ENCODE measurements at places on chromosomes 1 and 21.

DNA sequence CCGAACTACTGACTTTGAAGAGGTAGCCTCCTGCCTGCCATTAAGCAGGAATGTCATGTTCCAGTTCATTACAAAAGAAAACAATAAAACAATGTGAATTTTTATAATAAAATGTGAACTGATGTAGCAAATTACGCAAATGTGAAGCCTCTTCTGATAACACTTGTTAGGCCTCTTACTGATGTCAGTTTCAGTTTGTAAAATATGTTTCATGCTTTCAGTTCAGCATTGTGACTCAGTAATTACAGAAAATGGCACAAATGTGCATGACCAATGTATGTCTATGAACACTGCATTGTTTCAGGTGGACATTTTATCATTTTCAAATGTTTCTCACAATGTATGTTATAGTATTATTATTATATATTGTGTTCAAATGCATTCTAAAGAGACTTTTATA is 159.8 kb upstream of the SGIP1 start:
- no peak for DNase-seq

DNA sequence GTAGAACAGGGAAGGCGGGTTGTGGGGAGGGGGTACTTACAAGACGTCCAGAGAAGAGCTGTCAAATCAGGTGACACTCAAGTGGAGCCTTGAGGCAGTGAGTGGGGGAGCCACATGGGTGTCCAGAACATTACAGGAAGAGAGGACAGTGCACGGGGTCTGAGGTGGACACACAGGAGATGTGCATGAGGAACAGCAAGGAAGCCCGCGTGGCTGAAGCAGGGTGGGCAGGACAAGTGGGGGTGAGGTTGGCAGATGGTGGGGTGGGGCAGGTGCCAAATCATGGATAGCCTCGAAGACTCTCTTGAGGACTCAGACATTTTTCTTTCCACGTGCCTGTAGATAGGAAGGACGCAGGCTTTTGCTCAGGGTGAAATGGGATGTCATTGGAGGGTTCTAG is 921 bp downstream of the SMPDL3B start:
- no peak for DNase-seq

- no peak for DNase-seq
Observed at GRCh38 chr1:214363386-214363785, 82.4 kb downstream of the SMYD2 start.

- DNase-seq, result no peak
Observed at GRCh38 chr1:36329817-36330216, 6.4 kb upstream of the EVA1B start.

- no peak for DNase-seq
Observed at GRCh38 chr1:114224196-114224907, 70.7 kb upstream of the SYT6 start.

- DNase-seq, result no peak
Observed at GRCh38 chr1:110390692-110391245, at the start of gene SLC16A4. SLC16A4 (minus strand) TSS chr1:110391026; CDS start chr1:110389323, 1,703 bp downstream.

- no peak for DNase-seq
Observed at GRCh38 chr1:166969074-166969677, 6.2 kb downstream of the ILDR2 start.

DNA sequence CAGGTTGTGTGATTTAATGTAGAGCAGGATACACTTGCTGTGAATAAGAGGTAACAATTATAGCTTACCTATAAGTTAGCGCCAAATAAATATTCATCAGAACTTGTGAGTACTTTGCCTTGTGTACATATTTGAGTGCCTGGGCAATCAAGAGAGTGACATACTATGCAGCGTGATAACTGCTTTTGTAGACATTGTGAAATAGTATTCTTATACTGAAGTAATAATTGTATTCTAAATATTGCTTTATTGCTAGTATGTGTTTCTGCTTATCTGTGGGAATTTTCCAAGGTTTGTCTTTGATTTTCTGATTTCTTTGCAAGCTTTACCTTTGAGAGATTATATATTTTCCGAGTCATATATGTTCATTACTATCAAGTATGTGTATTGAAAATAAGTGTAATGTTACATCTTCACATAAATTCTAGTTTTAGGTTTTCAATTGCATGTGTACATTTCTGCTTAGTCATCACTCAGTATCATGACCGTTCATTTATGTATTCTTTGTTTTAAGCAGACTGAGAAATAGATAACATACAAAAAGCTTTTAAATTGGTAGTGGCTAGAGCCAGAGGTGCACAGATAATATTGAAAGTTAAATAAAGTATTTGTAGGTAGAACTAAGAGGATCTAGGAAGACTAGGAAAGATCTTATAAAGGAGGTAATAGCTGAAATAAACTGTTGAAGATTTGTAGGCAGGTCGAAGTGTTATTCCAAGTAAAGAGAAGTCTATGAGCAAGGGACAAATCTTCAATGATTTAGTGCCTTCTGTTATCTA is 19.5 kb downstream of the USP25 start:
- no peak for DNase-seq

GRCh38 chr1:161089938-161090337 is 580 bp upstream of the NECTIN4 start:
- no peak for DNase-seq

GRCh38 chr1:7755448-7755847 is 15.6 kb upstream of the VAMP3 start:
- DNase-seq, result no peak

- no peak for DNase-seq
Observed at GRCh38 chr1:14968251-14968851, 185.2 kb upstream of the TMEM51 start.

GRCh38 chr1:180600343-180600742 is 31.5 kb upstream of the XPR1 start:
- no peak for DNase-seq

GRCh38 chr1:199168888-199169585 is 530.2 kb downstream of the PTPRC start:
- DNase-seq, result no peak

DNA sequence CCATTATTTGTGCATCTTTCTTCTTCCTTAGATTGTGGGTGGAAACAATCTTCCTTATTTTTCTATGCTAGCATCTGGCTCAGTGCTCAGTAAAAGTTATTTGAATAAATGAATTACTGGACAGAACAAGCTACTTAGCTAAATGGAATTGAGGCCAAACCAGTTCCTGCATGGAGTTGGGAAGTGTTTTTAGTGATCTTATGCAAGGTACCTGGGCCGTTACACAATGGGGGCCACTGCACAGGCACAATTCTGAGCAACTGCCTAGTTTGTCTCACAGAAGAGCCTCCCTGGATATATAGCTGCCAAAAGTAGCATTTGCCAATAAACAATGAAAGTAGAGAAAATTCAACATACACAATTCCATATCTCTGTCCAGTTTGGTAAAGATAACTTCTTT is 27.0 kb upstream of the SERBP1 start:
- DNase-seq, result no peak

- DNase-seq, result no peak
Observed at GRCh38 chr1:86758570-86758969, 54.2 kb downstream of the SH3GLB1 start.

GRCh38 chr1:41740058-41740457 is 178.7 kb downstream of the HIVEP3 start:
- no peak for DNase-seq

- no peak for DNase-seq
Observed at GRCh38 chr1:34113887-34114286, 51.1 kb downstream of the CSMD2 start.

GRCh38 chr1:220281159-220281574 is 8.9 kb upstream of the RAB3GAP2 start:
- DNase-seq, result no peak

- no peak for DNase-seq
Observed at GRCh38 chr1:9143250-9143649, 14.3 kb upstream of the GPR157 start.

DNA sequence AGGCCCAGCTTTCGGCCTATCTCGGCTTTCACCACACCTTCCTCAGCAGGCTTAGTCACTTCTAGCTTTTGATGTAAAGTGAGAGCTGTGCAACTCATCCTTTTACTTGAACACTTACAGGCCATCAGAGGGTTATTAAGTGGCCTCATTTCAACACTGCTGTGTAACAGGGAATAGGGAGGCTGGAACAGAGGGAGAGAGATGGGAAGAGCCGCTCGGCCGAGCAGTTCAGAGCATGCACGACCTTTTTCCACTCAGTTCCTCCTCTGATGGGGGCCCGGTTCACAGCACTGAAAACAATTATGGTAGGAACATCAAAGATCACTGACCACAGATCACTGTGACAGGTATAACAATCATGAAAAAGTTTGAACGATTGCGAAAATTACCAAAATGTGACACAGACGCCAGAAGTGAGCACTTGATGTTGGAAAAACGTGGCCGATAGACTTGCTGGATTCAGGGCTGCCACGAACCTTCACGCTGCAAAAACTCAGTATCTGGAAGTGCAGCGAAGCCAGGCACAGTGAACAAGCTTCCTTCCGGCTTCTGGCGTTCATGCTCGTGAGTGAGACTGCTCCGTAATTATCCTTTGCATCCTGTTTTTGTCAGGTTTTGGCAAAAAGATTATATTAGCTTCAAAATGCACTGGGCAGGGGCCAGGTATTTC is 28.6 kb downstream of the AGPAT3 start:
- DNase-seq, result no peak

GRCh38 chr1:167708940-167709389 is 12.8 kb upstream of the MPZL1 start:
- no peak for DNase-seq

GRCh38 chr1:241600496-241600901 is 39.7 kb downstream of the CHML start:
- no peak for DNase-seq

DNA sequence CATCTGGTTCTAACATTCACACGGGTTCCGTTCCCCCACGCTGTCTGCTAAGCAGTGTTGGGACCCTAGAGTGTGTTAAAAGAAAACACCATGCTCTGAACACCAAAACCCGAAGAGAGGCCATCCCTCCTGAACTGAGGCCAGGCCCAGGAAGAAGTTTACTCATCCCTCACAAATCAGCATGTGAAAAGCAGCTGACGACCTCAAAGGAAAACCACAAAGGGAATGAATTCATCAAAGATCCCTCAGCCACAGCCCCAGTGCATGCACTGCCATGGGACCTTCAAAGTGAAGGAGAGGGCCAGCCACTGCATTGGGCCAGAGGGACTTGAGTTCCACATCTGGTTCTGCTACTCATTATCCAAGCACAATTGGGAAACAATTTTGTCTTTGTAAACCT is 7.0 kb upstream of the PSEN2 start:
- no peak for DNase-seq

GRCh38 chr1:1391225-1391624 is 7.9 kb downstream of the CCNL2 start:
- DNase-seq, result no peak

DNA sequence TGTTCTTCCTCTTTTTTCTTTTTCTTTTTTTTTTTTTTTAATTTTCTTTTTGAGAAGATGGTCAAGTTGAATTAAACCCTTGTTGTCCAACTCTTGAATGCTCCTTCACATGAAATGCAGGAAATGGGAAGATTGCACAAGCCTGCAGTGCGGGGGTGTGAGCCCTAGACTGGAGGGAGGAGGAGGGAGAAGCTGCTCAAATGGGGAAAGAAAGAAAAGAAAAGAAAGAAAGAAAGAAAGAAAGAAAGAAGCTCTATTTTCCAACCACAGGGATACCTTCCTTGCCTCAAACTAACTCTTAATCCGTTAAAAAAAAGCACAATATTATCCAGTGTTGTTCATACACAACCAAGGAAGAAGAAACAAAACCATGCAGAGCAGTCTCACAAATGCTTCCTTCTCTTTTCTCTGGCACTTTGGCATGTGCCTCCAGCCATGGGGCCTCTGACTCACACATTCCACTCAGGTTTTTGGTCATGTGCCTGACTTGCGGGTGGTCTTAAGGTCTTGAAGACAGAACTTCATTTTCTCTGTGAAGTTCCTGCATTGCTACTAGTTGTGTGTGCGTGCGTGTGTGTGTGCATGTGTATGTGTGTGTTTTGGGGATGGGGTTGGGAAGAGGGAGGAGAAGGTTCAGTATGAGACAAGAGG is 276.1 kb downstream of the RPS6KC1 start:
- no peak for DNase-seq

DNA sequence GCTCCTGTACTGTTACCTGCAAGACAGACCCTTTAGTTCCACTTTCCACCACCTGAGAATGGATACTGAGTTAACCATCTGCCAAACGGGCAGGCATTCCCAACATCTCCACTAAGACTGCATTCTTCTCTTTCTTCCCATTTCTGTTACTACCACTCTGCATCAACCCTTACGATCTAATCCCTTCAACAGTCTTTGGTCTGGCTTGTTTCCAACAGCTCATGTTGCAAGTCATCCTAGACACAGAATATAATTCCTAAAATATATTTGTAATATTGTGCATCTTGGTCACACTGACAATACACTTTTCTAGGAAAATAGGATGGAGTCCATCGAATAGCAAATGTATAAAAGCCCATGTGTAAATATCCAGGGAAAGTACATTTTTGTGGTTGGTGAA is 166.7 kb downstream of the SIPA1L2 start:
- DNase-seq, result no peak

DNA sequence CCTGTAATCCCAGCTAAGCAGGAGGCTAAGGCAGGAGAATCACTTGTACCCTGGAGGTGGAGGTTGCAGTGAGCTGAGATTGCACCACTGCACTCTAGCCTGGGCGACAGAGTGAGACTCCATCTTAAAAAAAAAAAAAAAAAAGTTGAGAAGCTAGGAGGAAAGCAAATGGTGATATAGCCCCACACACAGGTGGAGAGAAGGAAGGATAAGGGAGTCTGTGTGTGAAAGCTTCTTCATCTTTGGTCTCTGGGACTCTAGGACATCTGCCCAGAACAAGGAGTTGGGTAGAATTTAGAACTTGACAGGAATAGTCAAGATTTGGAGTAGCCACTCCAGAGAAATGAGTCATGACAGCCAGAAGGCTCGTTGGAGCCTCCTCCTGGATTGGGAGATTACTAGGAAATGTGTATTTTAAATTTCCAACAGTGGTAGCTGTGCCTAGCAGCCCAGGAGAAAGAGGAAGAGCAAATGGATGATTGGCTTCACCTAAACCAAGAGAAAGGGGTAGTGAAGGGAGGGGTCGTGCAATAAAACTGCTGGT is 19.9 kb downstream of the NPL start:
- no peak for DNase-seq

- DNase-seq, result no peak
Observed at GRCh38 chr1:219876798-219877209, 51.6 kb downstream of the SLC30A10 start.

DNA sequence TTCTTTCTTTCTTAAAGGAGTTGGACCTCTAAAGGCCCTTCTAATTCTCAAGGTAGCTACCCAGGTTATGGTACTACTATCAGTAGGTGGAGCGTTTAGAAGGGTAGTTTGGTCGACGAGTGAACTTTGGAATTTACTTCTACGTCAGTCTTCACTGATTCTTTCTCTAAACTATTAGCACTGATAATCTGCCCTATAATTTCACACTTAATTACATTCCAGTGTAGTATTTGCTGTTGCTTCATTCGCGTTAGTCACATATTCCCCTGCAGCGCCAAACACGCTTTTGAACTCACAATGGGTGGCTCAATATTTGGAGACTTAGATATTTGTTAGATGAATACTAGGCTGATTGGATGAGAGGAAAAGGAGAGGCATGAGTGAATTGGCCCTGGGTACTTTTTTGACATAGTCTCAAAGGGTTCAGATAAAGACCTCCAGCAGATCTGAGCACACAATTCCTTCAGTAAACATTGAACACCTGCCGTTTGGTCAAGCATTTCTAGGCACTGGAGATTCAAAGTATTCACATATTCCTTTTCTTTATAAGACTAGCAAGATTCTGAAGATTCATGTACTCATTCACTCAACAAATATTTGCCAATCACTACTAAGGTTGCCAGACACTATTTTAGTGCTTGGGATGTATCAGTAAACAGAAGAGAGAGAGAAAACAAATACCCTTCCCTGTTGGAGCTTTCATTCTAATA is 929 bp upstream of the FOXJ3 start:
- no peak for DNase-seq

Measured in activated CD4-positive, CD25-positive, alpha-beta regulatory T cell (primary cell).